HCT116 (cell line): ENCODE measurements at places on chromosomes 1 and 21.

DNA sequence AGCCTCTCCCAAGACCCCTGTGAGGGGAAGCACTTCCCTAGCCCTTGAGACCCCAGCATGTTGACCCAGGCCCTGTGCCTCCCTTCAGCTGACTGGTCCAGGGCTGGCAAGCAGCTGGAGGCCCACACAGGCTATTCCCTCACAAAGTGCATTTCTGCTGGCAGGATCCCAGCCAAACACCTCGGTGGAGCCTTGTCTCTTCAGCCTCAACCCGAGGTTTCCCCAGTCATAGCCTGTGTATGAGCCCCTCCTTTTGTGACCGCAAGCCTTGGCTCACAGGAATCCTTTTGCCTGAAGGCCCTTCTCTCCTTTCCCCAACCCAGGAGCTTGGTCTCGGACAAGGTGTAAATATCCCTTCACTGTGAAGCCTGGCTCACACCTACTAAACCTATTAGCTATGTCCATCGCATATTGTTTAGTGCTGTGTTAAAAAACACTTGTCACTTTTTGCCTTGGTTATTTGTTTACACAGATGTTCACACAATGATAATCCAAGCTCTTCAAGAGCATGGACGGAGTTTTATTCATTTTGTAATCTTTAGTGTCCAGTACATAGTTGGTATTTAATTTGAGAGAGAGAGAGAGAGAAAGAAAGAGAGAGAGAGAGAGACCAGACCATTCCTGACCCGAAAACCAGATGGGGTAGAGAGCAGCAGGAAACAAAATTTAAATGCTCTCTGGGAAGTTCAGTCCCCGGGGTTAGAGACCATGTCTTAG is 8.5 kb upstream of the CD247 start:
- DNase-seq = no peak

- DNase-seq = no peak
These were observed 51.7 kb downstream of the TOR1AIP2 start for GRCh38 chr1:179825798-179826460.

- no peak for DNase-seq
These were observed 131.1 kb downstream of the TMEM53 start for GRCh38 chr1:44543064-44543744.

DNA sequence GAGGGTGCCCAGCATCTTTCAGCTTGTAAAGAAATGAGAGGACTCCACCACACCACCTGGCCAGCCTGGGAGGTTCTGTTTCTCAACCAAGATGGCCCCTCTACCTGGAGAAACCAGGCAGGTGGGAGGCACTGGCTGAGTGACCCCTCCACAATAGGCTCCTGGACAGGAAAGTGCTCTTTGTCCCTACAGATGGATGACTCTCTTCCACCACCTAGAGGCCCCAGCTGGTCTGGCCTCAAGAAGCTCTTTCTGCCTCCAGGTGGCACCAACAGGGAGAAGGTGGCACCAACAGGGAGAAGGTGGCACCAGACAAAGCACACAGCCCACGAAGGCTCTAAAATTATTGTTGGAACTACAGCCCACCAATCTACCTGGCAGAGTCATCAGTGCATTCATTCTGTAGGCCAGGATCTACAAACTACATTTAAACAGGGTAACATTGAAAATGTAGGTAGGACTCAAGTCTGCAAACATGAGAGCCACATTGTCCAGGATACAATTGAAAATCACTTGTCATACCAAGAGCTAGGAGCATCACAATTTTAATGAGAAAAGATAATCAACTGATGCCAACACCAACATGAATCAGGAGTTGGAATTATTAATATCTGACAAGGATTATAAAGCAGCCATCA is 14.4 kb downstream of the TMPRSS3 start:
- DNase-seq = peak; percentile 59

DNA sequence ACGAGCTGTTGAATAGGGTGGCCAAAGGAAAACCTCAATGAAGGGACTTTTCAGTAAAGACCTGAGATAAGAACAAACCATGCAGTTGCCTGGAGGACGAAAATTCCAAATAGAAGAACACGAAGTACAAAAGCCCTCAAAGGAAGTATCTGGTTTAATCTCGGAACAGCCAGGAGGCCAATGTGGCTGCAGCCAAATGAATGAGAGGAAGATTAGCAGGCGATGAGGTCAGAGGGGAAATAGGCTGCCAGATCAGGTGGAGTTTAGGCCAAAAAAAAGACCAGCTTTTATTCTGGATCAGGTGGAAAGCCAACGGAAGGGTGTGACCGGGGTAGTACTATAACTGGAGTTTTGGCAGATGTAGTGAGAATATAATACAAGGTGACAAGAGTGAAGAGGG is 43.7 kb downstream of the SRSF11 start:
- DNase-seq = no peak

DNA sequence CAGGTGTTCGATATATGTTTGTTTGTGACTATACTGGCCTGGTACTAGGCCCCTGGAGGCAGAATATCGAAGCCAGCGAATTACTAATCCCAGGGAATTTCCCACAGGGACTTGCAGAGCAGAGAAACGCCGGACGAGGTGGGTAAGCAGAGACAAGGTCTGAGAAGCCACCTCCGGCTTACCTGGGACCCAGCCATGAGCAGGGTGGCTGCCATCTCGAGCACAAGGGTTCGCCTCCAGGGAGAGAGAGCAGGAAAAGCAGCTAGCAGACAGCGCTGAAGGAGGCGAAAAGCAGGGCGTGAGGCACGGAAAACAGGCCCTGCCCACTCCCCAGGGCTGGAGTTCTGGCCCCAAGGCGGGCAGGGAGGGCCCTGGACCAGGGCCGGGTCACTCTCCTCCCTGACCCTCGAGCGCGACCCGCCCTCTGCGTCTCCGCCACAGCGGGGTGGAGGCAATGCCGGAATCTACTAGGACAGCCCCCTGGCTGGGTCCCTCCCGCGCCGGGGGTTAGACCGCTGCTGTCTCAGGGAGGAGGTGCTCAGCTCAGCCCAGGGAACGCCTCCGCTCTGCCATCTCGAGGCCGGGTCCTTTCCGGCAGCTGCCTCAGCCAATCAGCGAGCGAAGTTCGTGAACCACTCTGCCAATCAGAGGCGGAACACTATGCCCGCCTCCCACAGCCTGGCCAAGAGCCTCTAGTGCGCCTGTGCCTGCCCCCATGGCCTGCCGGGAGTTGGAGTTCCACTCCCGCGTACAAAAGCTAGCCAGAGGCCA is 1.7 kb downstream of the ZNF436 start:
- peak; percentile 98 for DNase-seq

- no peak for DNase-seq
These were observed 282 bp downstream of the RSPH1 start for GRCh38 chr21:42495765-42496119.

DNA sequence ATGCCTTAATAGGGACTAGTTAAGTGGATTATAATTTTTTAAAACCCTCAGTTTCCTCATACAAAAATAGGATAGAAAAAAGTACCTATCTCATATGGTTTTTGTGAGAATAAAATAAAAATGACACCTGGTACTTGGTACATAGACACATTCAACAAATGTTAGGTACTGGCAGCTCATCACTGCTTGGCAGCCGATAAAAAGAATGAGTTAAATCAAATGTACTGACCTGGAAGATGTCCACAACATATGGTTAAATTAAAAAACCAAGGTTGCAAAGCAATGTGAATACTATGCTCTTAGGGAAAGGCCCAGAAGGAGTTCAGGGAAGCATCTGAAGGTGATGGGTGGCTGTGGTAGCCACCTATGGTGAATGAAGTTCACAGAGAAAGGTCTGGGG is 64.9 kb upstream of the SMYD2 start:
- no peak for DNase-seq

DNA sequence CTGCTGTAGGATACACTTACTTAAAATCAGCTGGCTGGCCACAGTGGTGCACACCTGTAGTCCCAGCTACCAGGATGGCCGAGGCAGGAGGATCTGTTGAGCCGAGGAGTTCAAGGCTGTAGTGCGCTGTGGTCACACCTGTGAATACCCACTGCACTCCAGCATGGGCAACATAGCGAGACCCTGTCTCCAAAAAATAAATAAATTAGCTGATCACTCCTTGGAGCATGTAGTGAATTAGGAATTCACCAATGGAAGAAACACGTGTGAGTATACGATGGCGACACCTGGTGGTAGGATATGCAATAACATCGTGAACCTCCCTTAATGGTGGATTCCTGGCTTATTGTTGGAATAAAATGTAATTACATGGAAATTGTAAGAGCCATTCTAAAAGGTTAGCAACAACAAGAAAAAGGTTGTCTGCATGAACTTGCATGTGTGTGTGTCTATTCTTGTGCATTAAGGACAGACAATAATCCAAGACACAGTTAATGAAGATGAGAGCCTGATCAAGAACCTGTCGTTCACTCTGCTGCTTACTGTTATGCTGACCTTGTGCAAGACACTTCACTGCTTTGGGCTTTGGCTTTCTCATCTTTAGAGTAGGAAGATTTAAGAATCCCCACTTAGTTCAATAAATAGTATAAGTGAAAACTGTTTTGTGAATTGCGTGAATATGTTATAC is 38.6 kb upstream of the COX20 start:
- DNase-seq = peak; percentile 35

GRCh38 chr1:80341021-80341420 is 1334.5 kb upstream of the ADGRL4 start:
- DNase-seq = no peak

- peak; percentile 56 for DNase-seq
These were observed 146.1 kb upstream of the FGGY start for GRCh38 chr1:59150577-59151386.

GRCh38 chr1:181398544-181398943 is 84.8 kb upstream of the CACNA1E start:
- no peak for DNase-seq

DNA sequence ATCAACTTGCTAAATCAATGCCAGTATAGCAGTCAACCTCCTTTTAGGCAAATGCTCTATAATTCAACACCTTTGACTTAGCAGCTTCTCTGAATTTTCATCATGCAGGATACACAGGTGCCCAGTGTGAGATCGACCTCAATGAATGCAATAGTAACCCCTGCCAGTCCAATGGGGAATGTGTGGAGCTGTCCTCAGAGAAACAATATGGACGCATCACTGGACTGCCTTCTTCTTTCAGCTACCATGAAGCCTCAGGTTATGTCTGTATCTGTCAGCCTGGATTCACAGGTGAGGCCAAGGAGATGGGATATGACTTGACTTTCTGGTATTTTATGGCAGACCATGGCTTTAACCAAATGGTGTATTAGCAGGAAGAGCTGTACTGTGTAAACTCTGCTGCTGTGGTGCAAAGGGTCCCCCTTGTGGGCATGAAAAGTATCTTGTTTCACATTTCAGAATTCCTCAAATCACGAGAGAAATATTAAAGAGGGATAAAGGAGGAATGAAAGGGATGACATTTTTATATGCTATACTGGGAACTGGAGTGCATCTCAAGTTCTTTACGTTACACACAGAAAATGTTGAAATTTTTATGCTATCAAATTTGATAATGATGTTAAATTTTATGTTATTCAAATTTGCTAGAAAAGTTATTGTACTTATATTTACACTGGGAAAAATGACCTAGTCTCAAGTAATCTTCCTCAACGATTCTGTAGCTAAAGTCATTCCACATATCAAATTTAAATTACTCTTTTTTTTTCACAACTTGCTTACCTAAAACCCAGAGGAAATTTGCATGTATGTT is 88.9 kb downstream of the CRB1 start:
- DNase-seq = peak; percentile 42

DNA sequence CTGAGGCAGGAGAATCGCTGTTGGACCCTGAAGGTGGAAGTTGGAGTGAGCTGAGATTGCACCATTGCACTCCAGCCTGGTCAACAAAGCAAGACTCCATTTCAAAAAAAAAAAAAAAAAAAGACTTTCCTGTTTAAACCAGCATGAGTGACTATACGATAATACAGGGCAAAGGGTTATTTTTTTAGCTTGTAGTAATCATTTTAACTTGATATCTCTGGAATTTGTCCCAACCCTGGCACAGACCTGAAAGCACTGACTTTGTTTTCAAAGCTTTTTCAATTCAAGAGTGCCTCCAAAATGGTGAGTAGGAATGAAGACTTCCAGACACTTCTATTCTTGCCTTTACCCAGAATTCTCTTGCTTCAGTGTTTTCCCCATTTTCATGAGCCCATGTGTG is 4.4 kb upstream of the TMCO2 start:
- no peak for DNase-seq

DNA sequence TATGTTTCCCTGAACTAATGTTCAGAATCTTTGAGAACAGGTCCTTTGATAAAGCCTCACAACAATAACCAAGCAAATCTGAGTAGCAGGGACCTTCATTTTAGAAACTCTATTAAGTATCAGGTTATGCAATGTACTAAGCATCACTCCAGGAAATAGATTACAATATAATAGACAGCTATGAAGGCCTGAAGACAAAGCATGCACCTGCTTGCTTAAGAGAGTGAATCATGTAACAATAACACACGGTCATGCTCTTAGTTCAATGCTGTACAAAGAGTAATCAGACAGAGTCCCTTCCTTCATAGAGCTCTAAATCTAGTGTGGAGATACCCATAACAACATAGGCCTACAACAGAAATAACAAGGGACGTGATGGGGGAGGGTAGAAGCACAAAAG is 8.1 kb upstream of the CMPK1 start:
- DNase-seq = no peak

DNA sequence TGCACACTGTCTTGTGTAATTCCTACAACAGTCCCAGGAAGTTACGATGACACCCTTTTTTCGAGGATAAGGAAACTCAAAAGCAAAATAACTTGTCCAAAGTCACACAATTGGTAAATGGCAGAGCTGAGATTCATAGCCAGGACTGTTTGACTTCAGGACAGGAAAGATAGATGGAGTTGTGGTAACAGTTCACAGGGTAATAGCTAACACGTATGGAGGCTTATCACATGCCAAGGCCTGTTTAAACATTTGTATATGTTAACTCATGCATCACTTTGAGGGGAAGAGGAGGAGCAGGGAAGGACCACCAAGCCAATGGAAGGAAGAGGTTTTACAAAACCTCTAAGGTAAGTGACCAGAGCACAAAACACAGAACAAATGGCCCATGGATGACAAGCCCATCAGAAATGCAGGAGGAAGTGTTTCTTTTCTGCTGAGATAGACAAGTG is 2.8 kb downstream of the DHCR24 start:
- DNase-seq = no peak

GRCh38 chr21:29238053-29238966 is 60.4 kb upstream of the BACH1 start:
- DNase-seq = no peak

DNA sequence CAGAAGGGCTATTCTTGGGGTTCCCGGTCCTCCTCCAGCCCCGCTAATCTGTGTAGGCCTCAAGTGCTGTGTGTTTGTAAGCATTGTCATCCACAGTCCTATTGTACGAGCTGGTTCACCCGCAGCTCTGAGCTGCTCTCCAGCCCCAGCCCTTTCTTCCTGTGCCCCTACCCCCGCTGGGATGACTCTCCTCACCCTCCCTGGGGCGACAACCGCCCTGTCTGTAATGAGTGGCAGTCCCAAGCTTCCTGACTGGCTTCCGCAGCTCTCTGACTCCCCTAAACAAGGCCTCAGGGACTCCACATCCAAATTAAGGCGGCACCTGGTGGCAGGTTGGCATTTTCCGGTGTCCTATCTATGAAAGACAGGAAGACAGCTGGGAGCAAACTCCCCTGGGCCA is 45.8 kb downstream of the TFF3 start:
- DNase-seq = no peak

GRCh38 chr1:163924041-163924440 is 602.3 kb downstream of the NUF2 start:
- no peak for DNase-seq
